ENCODE measurements at places on chromosomes 5 and 9. TPM values are rescaled to one million over a fixed set of nuclear protein-coding genes. Genes with fewer than 3 reads are reported as not detected.

C5orf58 gene
- not detected for total RNA-seq

RHOBTB3 gene
- 175 TPM for total RNA-seq

KLHL3 gene
- not detected for total RNA-seq

- no peaks in the 10 kb centered on the region for H3K36me3 ChIP-seq
- H3K27ac ChIP-seq = no peak overlapping the region
- no peak for DNase-seq
- no peak overlapping the region for H3K4me3 ChIP-seq
- H3K27me3 ChIP-seq = no peaks in the 10 kb centered on the region
- peaks cover 3% of the 10 kb centered on the region for H3K4me1 ChIP-seq
Measured at GRCh38 chr5:119077444-119077843, 6.6 kb downstream of the DMXL1 start.

DNA sequence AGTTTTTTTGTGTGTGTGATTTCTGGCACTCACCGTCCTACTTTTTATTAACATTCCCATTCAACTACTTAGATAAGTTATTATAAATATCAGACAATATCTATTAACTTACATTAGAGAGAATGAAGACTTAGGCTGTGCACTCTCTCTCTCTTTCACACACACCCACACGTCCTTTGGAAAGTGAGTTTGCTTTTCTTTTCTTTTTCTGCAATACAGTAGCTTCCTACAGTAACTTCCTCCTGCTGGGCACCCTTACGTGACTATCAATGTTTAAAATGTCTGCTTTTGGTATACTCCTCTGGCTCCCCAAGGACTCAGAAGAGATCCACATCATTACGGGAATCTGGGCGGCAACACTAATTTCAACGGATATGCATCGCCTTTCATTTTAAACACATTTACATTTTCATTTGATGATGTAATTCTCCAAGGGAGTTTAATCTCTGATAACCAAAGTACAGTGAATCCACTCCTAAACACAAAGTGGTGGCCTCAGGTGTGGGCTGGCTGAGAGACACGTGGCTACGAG lies 179.5 kb downstream of the MAPKAP1 start:
- H3K4me1 ChIP-seq = peaks cover 7% of the 10 kb centered on the region
- no peak overlapping the region for H3K4me3 ChIP-seq
- no peaks in the 10 kb centered on the region for H3K27me3 ChIP-seq
- H3K36me3 ChIP-seq = no peaks in the 10 kb centered on the region
- H3K27ac ChIP-seq = no peak overlapping the region

- peaks cover 89% of the 10 kb centered on the region for H3K36me3 ChIP-seq
- no peak overlapping the region for H3K4me3 ChIP-seq
- no peaks in the 10 kb centered on the region for H3K27me3 ChIP-seq
- H3K4me1 ChIP-seq = no peaks in the 10 kb centered on the region
- H3K27ac ChIP-seq = no peak overlapping the region
Measured at GRCh38 chr5:14296533-14297331, 153.6 kb downstream of the TRIO start.

DNA sequence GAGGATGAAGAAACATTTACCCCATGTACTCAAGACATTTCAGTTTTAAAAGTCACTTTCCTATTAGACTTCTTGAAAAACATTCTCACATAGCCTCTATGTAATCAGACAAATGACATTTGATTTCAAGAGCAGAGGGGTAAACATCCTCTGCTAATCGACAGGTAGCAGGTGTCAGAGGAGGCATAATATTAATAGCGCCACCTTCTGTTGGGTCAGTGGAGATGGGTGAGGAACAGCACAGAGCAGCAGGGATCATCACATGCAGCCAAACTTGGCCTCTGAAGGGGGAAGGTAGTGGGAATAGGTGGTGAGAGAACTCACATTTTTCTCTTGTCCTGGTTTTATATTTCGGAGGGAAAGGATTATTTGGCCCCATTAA lies 3.3 kb upstream of the LSM11 start:
- no peak overlapping the region for H3K27ac ChIP-seq
- H3K27me3 ChIP-seq = no peaks in the 10 kb centered on the region
- DNase-seq = no peak
- peaks cover 48% of the 10 kb centered on the region for H3K36me3 ChIP-seq

DNA sequence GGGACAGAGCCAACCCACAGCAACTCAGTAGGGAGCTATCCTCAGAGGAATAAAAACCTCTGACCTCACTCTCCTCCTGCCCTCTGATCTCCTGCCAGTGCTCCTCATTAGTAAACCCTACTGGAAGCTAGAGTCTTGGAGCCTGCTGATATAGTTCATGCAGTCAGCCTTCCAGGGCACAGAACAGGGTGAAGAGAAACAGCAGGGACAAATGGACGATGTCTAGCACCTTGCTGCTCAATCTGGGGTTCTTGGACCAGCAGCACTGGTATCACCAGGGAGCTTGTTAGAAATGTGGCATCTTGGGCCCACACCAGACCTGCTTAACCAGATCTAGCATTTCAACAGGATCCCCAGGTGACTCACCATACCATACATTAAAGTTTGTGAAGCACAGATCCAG lies 5.5 kb upstream of the GALNT12 start:
- H3K27ac ChIP-seq = no peak overlapping the region
- no peak overlapping the region for H3K4me3 ChIP-seq
- H3K27me3 ChIP-seq = peaks cover 6% of the 10 kb centered on the region
- no peaks in the 10 kb centered on the region for H3K36me3 ChIP-seq
